ENCODE measurements at places on chromosomes 2 and 18.

- DNase-seq, result no peak
Measured at GRCh38 chr18:28147674-28148171, 29.2 kb downstream of the CDH2 start.

DNA sequence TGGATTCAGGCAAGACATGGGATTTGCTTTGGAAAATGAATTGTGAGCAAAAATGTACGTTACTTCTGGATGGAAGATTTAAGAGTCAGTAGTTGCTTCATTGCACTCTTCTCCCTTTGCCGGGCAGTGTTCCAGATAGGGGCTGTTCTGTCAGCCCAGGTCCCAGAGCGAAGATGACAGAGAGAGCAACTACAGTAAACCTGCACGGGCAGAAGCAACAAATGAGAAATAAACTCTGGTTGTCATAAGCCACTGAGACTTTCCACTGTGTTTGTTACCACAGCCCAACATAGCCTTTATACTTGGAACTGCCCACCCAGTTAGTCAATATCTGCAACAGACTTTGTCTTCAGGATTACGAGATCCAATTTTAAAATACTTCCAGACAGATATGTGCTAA is 83.3 kb downstream of the CACNB4 start:
- DNase-seq, result no peak

- DNase-seq, result peak; percentile 25
Measured at GRCh38 chr2:101617188-101617587, 80.3 kb upstream of the MAP4K4 start.

DNA sequence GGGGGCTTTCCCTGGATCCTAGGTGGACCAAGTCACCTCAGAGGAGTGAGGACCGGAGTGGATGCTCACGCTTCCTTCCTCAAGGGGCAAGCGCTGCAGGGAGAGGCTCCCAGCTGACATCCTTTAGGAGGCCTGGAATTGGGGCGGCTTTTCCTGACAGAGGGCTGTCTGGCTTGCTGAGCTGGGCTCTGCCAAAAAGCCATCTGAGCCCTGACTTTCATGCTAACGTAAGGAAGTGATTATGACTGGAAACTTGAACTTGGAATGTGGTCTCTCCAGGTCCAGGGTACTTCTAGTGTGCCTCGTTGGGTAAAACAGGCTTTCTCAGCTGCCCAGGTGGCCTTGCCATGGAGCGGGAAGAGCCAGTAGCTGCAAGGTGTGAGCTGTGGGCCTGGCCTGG is 268.3 kb upstream of the SPRED2 start:
- no peak for DNase-seq

GRCh38 chr2:220703279-220703678 is 868.8 kb downstream of the EPHA4 start:
- DNase-seq, result peak; percentile 70

DNA sequence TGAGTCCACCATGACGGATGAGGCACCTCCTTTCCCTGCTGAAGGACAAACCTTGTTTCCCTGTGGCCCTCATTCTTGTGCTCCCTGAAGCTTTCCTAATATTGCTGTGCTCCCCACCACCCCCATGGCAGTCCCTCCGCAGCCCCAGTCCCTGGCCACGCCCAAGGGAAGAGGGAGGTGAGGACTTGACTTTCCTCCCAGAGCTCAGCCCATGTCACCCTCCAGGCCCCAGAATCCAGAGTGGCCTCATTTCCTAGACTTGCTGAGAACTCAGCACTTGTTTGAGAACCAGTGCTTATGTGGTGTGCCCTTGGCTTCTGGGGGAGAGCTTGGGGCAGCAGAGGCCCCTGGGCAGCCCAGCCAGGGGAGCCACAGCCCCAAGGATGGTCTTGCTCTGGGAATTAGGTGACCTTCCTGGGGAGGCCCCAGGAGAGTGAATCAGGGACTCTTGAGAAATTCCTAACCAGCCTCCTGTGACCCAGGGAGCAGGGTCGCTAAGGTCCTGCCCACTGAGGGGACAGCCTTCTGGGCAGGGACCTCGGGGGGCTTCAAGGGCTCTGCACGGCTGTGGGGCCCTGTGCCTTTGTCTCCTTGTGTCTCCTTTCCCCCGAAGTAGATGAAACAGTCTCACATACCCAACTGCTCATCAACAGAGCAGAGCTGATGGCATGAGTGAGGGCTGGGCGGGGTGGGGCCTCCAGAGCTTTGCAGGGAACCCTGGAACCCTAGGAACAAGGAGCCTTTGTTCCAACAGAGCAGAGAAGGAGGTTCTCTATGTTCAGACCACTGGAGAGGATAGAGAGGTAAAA is 27.9 kb downstream of the PSD4 start:
- no peak for DNase-seq

DNA sequence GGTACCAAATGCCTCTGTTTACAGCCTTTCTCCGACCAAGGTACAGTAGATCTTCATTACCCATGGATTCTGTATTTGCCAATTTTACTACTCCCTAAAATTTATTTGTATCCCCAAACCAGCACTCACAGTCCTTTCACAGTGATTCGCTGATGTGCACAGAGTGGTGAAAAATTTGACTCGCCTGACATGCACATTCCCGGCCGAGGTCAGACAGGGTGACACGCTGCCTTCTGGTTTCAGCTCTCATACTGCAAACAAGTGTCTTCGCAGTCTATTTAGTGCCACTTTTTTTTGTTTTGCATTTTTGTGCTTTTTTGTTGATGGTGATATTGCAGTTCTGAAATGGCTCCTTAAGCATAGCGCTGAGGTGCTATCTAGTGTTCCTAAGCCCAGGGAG is 71.0 kb downstream of the MAPK4 start:
- no peak for DNase-seq

- no peak for DNase-seq
Measured at GRCh38 chr2:69584127-69584889, 59.2 kb downstream of the AAK1 start.

GRCh38 chr2:176794392-176794791 is 418.2 kb upstream of the HNRNPA3 start:
- DNase-seq, result no peak

DNA sequence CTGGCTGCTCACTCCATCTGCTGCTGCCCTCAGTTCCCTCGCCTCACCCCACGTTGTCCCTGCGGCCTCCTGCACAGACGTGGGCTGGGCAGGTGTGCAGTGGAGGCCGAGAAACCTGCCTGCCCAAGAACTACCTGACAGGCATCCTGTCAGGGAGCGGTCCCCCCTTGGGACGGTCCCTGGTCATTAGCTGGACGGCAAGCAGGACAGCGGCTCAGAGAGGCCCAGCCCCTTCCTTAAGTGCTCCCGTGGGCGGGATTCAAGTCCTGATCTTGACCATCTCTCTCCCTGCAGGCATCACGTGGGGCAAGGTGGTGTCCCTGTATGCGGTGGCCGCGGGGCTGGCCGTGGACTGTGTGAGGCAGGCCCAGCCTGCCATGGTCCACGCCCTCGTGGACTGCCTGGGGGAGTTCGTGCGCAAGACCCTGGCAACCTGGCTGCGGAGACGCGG is 11.3 kb downstream of the BOK start:
- DNase-seq, result no peak

DNA sequence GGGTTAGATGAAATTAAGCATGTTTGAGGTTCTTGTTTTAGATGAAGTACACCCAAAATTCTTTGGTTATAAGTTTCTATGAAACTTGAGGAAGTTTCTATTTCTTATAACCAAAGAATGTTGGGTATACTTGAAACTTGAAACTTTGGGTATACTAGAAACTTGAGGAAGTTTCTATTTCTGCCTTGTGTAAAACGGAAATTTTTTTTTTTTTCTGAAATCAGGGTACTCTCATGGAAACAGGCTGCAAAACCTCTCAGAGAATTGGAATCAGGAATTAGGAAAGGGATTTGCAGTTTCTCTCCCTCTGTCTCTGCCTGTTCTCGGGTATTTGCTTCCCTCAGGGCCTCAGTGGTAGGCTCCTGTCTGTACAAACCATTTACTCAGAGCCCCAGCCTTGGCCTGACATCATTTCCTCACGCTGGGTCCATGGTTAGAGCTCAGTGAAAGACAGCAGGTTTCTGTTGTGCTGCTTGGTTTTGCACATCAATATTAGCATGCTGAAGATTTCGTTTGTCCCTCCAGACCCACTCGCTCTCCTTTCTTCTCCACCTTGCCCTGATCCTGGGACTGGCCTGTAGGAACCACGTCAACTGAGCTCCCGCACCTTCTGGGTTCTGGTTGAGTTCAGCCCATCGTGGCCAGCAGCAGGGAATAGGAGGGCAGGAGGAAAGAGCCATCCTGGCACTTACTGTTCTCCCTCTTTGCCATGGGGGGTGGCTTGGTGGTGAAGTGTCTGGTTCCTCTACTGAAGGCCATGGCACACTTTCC is 106.4 kb downstream of the POLR1A start:
- DNase-seq, result peak; percentile 35

DNA sequence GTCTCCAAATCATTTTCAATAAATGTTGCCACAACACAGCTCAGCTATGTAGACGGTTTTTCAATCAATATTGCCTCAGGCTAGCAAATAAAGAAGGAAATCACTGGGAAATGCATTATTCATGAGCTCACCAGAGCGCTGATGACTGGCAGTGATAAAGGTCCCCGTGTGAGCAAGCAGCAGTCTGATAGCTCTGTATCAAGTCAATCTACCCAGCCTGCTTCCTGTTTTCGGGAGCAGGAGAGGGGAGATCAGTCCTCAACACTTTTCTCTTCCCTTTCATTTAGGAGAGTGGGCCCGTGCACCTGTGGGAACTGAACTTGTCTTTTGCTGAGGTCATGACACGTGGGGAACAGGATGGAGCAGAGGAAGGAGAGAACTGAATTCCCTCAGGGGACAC is 253.9 kb upstream of the SIX2 start:
- no peak for DNase-seq

DNA sequence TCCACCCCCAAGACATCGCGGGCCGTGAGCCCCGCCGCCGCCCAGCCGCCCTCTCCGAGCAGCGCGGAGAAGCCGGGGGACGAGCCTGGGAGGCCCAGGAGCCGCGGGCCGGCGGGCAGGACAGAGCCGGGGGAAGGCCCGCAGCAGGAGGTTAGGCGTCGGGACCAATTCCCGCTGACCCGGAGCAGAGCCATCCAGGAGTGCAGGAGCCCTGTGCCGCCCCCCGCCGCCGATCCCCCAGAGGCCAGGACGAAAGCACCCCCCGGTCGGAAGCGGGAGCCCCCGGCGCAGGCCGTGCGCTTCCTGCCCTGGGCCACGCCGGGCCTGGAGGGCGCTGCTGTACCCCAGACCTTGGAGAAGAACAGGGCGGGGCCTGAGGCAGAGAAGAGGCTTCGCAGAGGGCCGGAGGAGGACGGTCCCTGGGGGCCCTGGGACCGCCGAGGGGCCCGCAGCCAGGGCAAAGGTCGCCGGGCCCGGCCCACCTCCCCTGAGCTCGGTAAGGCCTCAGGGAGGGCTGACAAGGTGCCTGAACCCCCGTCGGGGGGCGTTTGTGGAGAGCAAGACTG is 14.2 kb downstream of the SPEG start:
- no peak for DNase-seq

GRCh38 chr2:181947273-181947672 is 38.4 kb upstream of the PPP1R1C start:
- DNase-seq, result no peak

- DNase-seq, result no peak
Measured at GRCh38 chr18:45634454-45634853, 19.2 kb downstream of the SLC14A2 start.

DNA sequence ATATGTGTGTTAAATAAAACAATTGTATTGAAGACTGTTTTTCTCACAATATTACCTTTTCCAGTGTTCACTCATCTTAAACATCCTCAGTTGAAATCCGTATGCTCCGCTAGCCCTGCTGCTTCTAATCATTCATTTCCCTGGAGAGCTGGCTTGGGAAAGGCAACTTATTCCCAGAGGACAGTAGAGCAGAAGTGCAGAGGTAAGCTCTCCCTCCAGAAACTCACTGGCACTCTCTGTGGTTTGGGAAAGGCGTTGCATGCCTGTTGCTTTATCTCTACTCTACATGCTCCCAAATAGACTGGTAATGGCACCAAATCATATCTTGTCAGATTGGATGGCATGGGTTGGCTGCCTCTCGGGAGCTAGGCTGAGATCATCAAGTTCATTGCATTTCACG is 117.1 kb upstream of the BOD1L2 start:
- DNase-seq, result no peak

- peak; percentile 41 for DNase-seq
Measured at GRCh38 chr2:121479882-121480522, 50.7 kb upstream of the RNU4ATAC start.

DNA sequence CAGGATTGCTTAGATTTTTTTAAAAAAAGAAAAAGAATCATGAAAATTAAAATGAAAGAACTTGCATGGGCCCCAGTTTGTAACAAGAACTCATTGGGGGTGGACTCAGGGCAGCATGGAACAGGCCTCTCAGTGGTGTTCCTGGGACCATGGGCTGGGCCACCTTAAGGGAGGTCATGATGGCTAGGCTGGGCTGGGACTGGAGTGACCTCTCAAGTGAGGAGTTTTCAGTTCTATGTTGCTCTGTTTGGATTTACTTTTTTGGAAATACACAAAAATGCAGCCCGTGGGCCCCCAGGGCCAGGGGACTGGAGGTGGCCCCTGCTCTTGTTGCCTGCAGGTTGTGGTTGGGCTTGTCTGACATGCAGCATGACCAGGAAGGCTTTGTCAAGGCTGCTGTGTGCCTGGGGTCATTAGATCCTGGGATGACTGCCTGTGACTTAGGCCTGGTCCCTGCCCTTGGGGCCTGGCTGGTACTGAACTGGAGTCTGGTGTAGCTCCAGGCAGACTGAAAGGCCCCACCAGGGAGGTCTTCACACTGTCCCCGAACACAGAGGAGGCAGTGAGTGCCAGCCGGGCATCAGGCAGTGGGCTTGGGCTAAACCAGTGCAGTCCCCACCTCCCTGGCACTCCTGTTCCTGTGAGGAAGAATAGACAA is 115.6 kb downstream of the GLI2 start:
- no peak for DNase-seq

GRCh38 chr2:237264480-237265219 is 149.3 kb downstream of the COL6A3 start:
- DNase-seq, result peak; percentile 88

GRCh38 chr2:120473522-120474271 is 127.8 kb downstream of the INHBB start:
- no peak for DNase-seq

- no peak for DNase-seq
Measured at GRCh38 chr2:207681431-207681830, 30.0 kb upstream of the CCNYL1 start.

DNA sequence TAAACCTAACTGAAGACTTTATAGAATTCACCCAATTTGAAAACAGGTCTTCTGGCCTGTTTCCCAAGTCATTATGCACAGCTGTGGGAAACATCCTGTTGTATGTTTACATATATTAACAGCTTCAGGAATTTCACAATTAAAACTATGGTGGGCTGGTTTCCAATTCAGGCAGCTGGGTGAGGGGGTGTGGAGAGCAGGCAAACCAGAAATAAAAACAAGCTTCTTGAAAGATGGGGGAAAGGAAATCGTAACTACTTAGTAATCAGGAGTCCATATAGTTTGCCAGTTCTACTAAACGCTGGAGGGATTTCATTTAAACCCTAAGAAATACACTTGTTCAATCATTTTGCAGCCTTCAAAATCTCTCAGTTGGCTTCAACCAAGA is 22.8 kb downstream of the ATP8B1 start:
- DNase-seq, result no peak

DNA sequence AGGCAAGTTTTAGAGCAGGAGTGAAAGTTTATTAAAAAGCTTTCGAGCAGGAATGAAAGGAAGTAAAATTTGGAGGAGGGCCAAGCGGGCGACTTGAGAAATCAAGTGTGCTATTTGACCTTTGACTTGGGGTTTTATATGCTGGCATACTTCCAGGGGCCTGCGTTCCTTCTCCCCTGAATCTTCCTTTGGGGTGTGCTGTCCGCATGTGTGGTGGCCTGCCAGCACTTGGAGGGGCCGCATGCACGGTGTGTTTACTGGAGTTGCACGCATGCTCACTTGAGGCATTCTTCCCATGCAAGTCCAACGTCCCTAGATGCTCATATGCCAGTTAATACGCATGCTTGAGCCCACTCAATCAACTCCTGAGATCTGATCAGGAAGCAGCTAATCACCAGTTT is 78.3 kb upstream of the MAP4K4 start:
- DNase-seq, result no peak
